BJ (cell line): ENCODE measurements at places on chromosomes 3 and 15. TPM values are rescaled to one million over a fixed set of nuclear protein-coding genes. Genes with fewer than 3 reads are reported as not detected.

The SMAD6 gene
- polyA plus RNA-seq, result 2.5 and 3.8 TPM in 2 replicates

The PROS1 gene
- 2.0 and 5.2 TPM in 2 replicates for polyA plus RNA-seq

The CHRD gene
- polyA plus RNA-seq, result 0.83 and 1.5 TPM in 2 replicates

DNA sequence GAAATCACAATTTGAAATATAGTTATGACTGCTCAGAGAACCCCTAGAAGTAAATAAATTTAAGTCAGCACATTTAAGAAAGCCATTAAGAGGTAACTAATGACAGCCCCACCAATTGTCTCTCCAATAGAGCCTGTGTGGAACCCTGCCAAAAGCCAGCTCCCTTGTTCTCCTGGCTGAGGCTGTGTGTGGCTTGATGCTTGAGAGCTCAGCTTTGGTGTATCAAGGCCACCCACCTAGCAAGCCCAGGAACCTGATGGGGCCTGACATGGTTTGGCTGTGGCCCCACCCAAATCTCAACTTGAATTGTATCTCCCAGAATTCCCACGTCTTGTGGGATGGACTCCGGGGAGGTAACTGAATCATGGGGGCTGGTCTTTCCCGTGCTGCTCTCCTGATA is 106.9 kb downstream of the LRRN1 start:
- no peak for DNase-seq

DNA sequence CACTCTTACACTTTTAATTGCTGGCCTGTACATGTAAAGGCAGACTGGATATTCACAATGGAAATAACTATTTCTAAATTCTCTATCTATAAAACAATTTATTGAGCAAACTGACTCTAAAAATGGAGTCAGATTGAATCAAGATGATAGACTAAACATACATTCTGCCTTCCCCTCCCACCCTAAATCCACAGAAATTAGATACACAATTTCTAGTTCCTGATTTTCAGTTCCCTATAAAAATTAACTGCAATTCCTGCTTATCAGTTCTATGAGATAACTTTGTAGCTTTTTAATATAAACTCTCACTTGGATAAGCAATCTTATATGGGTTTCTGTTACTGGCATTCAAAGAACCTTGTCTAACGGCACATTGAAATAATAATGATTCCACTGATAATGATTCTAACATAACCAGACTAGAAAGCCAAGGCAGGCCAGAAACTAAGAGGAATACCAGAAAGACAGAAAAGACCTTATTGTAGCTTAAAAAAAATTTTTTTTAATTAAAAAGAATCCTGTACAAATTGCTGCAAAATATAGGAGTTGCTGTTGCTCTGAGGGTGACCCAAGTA is 33.1 kb downstream of the TBC1D5 start:
- no peak for DNase-seq

- no peak for DNase-seq
Observed at GRCh38 chr15:43249236-43249635, 17.5 kb downstream of the TGM5 start.

- DNase-seq, result no peak
Observed at GRCh38 chr3:157327018-157327417, 109.6 kb upstream of the PTX3 start.

DNA sequence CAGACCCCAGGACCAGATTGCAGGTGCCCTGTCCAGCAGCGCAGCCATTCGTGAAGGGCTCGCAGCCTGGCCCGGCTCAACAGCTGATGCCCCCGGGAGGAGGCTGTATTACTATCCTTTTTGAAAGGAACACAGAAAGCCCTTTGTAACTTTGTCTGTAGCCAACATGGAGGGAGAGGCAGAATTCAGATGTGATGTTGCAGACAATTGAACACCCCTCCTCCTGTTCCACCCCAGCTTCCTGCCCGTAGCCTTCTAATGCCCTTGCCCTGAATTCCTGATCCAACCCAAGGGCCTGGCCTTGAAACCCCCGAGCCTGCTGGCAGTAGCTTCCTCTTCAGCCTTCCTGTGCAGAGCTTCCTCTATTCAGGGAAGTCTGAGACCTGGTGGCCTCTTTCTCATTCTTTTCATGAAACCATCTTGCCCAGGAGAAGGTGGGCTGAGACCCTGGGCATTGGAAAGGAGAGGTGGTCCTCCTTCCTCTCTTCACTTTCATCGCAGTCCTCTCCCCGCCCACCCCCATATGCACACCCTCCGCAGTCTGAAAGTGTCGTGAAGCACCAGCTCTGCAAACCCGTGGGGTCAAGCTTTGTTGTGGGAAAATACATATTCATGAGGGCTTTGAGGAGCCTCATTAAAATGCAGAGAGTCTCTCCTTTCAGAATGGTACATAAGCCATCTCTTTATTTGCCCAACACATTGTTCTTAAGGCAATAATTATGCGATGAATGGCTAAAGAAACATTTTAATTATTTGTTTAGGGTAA is 109.2 kb downstream of the APBA2 start:
- DNase-seq, result no peak

DNA sequence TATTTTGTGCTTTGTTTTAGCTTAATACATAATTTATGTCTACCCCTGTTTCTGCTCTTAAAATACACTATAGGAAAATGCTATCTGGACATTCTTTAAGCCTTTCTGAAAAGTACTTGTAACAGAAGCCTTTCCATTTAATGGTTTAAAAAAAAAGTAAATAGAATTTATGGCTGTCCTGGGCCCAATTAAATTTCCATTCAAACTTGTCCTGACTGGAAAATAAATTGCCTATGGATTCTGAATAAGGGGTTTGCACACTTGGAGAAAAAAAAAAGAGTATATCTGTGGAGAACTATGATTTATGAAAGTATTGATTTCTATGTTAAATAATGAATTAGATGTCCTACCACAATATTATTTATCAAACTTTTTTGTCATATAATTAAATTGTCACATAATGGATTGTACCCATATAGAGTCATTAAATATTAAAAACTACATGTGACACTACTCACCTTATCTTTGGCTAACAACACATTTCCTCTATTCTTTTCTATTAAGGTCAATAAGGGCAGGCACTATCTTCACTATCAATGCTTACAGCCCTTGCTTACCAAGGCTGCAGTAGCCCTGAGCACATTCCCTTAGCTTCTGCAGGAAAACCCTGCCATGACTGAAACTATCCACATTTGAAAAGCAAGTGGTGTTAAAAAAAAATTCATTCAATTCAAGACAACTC is 396.1 kb upstream of the ROBO2 start:
- DNase-seq, result no peak
